ENCODE measurements at places on chromosomes 1 and 21.

- no peak for DNase-seq
Measured at GRCh38 chr1:168243636-168244212, 17.9 kb downstream of the SFT2D2 start.

DNA sequence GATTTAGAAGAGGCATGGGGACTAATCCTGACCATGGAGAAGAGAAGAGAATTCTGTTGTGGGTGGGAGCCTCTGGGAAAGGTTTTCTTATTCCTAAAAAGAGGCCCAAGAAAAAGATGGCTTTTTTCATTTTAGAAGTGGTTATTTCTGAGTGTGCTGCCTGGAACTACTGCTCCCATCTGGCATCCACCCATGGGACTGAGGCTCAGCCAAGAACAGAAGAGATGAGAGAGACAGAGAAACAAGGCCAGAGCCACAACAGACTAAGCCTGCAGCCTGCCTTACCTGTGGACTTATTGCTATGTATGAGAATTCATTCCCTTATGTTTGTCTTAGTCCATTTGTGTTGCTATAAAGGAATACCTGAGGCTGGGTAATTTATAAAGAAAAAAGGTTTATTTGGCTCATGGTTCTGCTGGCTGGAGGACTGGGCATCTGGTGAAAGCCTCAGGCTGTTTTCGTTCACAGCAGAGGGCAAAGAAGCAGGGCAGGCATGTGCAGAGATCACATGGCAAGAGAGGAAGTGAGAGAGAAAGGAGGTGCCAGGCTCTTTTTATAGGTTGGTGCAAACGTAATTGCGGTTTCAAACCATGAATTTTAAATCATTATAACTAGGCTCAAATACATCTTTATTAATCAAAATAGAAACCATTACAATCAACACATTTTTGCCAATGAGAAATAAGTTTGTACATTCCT is 57.5 kb upstream of the PRDM2 start:
- DNase-seq = peak; percentile 28

- no peak for DNase-seq
Measured at GRCh38 chr1:183002267-183002666, 21.0 kb upstream of the LAMC1 start.

GRCh38 chr21:45405271-45405818 is 380 bp downstream of the COL18A1 start:
- peak; percentile 66 for DNase-seq

GRCh38 chr1:82775406-82776000 is 974.8 kb downstream of the ADGRL2 start:
- DNase-seq = peak; percentile 2

- DNase-seq = peak; percentile 94
Measured at GRCh38 chr21:34545079-34545884, 33.3 kb upstream of the KCNE1 start.

- no peak for DNase-seq
Measured at GRCh38 chr1:233791721-233792120, 112.8 kb upstream of the SLC35F3 start.

- peak; percentile 6 for DNase-seq
Measured at GRCh38 chr1:2539312-2539907, 9.3 kb upstream of the HES5 start.

- DNase-seq = no peak
Measured at GRCh38 chr1:229879746-229880145, 187.3 kb upstream of the GALNT2 start.

- no peak for DNase-seq
Measured at GRCh38 chr1:43572538-43572937, 41.9 kb downstream of the PTPRF start.

DNA sequence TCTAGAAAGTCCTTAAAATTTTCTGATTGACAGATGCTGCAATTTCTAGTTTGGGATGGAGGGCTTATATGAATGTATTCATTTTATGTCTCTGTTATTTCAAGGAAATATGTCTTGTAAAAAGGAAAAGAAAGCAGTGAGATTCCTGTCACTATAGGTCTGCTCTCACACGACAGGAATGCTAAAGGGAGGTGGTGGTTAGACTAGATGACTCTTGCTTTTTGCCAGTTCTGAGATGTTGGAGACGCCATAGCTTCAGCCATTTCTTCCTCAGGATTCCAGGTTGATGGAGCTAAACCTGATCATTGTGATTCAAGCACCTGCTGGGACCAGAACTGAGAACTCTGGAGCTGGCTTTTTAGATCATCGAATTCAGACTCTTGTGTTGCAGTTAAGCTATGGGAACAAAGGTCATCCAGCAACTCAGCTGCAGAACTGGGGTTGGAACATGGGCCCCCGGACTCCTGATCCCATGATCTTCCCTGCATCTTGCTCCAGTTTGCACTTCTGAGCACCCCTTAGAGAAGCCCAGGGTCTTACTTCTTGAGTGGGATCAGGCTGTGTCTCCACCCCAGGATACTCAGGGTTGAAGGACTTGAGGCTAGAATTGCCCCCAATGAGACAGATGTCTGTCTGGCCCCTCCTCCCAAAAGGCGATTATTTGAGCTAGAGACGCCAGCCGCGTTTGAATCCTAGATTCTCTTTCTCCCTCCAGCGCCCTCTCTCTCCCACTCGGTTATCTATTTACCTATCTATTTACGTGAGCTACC is 46.7 kb upstream of the FOXO6 start:
- no peak for DNase-seq

DNA sequence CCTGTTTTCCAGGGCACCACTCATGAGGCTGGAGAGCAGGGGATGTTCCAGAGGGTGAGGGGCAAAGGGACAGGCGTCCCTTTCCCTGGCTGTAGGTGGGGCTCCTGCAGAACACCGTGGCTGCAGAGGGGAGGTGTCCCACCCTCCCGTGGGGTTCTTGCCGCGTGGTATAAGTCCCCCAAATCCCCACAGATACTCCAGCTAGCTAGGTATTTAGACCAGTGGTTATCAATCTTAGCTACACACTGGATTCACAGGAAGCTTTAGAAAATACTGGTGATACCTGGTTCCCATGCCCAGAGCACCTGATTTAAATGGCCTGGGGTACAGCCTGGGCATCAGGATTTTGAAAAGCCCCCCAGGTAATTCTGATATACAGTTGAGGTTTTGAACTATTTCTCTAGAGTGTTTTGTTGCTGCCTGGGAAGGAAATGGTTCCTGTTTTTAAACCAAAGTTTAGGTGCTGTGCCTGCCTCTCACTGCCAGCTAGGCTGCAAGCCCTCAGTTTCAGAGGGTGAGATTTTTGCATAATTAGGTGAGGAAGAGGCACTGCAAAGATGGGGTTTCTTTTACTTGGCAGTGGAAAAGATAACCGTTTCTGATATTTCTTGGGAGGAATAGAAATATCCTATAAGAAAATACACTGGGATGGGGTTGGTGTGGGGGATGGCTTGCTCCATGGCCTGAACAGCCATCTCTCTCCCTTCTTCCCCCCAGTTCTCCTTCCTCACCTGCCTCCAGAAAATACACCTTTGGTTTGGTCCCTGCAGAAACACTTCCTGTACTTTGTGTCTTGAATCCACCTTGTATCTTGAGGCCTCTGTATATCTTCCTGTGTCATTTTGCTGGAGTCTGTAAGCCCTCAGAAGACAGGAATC is 51.7 kb downstream of the RASSF5 start:
- DNase-seq = no peak

DNA sequence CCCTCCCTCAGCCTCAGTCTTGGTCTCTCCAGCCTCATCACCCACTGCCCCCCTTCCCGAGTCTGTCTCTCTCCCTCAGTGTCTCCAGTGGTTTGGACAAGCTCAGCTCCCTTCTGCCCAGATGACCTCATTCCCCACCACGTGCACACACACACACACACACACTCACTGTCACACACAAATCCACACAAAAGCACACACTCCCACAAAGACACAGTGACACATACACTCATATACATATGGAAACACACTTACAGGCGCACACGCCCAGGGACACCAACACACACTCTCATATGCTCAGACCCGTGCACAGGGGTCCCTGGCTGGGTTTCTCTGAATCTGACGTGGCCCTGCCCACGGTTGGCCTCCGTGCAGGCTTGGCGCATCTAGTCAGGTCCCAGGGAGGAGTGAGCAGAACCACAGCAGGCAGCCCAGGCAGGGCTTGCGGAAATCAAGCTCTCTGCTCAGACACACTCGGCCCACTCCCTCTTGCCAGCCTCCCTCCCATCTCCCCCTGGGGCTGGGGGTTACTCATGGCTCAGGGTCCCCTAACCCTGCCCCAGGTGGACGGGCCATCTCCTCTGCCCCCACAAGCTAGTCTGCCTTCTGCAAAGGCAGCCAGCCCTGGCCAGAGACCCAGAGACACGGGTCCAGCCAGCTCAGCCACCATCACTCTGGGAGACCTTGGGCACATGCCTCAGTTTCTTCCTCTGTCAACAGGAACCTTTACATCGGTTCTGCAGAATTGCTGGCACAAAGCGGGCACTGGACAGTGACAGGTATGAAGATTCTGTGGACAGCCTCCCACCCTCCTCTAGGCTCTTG is 38.5 kb upstream of the FAM131C start:
- no peak for DNase-seq

DNA sequence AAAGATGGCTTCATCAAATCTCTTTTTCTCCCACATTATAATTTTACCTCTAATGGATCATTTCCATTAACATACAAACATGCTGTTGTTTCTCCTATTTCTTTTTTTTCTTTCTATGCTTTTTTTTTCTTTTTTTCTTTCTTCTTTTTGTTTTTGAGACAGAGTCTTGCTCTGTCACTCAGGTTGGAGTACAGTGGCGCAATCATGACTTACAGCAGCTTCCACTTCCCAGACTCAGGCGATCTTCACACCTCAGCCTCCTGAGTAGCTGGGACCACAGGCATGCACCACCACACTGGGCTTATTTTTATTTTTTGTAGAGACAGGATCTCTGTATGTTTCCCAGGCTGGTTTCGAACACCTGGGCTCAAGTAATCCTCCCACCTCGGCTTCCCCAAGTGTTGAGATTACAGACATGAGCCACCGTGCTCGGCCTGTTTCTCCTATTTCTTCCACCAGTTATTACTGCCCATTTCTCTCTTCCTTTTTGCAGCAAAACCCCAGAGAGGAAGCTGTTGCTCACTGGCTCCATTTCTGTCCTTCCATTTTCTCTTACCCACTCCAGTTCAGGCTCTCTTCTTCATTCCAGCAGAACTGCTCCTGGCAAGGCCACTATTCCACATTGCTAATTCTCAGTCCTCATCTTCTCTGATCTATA is 32.1 kb upstream of the OPRD1 start:
- DNase-seq = peak; percentile 32

DNA sequence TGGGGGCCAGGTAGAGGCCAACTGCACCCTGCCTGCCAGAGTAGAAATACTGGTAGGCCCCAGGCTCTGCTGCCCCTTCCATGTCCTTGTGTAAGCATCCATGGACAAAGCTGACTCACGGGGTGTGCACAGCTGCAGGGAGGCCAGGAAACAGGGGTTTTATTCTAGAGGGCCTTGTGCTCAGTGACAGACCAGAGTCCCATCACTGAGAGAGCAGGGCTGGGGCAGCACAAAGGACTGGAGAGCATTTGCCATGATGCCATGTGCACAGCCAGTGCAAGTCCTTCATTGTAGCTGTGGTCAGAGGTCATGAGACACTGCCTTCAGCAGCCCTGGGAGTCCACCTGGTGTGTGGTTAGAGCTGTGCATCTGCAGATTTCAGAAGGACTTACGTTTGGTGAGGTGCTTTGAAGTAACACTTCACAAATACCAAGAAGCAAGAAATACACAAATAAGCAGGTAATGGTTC is 8.1 kb downstream of the ARF1 start:
- DNase-seq = no peak

DNA sequence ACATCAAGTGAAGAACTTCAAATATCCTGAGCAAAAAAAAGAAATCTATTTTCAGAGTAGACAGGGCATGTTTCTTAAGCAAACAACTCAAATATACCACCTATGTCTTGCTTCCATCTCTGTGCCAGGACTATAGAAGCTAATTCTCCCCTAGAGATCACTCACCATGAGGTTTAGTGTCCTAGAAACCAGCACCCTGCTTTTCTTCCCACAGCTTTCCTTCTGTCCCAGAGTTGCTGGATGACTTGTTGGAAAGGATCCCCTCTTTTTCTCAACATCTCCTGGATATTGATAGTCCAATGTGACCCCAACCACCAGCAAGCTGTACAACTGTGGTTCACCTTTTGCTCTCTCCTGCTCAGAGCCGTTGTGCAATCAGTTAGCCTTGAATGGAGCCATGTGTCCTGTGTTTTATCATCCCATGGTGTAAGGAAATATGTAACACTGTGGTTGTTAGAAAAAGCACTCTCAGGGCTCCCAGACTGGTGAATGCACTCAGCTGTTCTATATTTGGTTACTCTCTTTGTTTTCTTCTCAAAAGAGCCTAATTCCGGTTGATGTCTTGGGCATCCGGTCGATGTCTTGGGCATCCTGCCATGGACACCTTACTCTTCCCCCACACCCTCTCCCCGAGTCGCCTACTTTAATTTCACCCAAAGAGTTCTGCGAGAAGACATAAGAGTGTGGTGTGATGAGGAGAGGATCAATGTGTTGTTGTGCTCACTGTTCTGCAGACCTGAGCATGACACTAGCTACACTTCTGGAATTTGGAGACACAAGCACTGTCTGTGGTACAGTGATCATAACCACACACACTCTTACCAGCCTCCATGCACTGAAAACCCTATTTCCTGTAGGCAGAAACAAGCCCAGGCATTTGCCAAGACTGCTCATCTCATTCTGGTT is 1.7 kb downstream of the TNFSF4 start:
- DNase-seq = no peak

DNA sequence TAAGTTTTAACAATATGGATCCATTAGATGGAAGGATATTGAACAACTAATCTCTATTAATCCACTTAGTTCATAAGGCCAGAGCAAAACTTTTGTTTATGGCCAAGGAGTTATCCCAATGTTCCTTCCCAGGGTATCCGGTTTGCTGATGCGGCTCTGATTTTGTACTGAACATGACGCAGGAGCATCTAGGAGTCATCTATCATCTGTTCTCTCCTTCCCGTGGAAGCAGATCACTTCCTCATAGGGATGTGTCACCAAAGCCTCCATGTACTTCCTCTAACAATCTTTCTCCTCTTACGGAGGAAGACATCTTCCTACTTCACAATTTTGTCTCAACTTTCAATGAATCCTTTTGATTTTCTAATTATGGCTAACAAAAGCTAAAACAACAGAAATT is 206.6 kb downstream of the APP start:
- peak; percentile 93 for DNase-seq

DNA sequence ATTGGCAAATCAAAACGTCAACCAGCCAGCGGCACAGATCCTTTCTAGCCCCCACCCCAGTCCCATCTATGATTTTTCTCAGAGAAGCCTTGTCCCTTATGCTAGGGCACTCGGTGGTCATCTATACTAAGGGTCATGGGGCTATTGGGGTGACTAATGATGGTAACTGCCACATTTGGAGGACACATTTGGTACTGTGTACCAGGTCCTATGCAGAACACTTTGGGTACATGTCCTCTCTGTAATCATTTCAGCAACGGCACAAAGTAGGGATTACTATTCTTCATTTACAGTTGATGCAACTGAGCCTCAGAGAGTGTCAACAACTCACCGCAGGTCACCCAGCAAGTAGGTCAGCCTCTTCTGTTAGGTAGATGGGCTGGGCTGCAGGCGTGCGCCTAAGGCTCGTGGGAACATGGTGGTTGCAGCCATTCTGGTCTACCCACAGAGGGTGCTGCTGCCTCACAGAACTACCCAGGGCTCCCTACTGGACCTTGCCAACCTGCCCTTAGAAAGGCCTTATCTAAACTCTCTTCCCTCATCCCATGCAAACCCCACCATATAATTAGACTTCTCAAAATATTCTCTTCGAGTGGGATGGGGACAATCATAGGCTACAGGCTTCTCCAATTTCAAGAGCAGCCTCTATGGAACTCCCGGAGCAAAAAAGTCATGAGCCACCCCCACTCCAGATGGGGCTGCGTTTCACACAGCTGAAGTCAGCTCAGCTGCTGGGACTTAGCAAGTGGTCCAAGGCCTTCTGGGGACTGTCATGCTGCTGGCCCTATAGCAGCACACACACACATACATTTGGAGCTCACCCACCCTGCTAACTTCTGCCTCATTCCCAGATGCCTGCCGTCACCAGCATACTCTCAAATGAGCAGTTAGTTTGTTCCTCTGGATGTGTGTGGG is 5.8 kb upstream of the SDHB start:
- peak; percentile 83 for DNase-seq

Measured in suppressor macrophage treated with lipopolysaccharide for 1 hour (primary cell).